Midbrain (tissue), 1 donor: ENCODE measurements at places on chromosomes 2 and 18.

GRCh38 chr18:31591113-31591512 lies 564 bp upstream of the TTR start:
- DNase-seq = no peak

- DNase-seq = no peak
Observed at GRCh38 chr2:200352636-200353035, 46.1 kb downstream of the SPATS2L start.

- no peak for DNase-seq
Observed at GRCh38 chr18:73232933-73233332, 365.1 kb upstream of the NETO1 start.

GRCh38 chr2:233961905-233962304 lies 44.7 kb downstream of the TRPM8 start:
- no peak for DNase-seq

GRCh38 chr2:42764901-42765300 lies 966 bp upstream of the OXER1 start:
- DNase-seq = no peak

- no peak for DNase-seq
Observed at GRCh38 chr2:170715932-170716777, 1.0 kb downstream of the SP5 start.

GRCh38 chr2:19929226-19929625 lies 27.4 kb upstream of the TTC32 start:
- no peak for DNase-seq

DNA sequence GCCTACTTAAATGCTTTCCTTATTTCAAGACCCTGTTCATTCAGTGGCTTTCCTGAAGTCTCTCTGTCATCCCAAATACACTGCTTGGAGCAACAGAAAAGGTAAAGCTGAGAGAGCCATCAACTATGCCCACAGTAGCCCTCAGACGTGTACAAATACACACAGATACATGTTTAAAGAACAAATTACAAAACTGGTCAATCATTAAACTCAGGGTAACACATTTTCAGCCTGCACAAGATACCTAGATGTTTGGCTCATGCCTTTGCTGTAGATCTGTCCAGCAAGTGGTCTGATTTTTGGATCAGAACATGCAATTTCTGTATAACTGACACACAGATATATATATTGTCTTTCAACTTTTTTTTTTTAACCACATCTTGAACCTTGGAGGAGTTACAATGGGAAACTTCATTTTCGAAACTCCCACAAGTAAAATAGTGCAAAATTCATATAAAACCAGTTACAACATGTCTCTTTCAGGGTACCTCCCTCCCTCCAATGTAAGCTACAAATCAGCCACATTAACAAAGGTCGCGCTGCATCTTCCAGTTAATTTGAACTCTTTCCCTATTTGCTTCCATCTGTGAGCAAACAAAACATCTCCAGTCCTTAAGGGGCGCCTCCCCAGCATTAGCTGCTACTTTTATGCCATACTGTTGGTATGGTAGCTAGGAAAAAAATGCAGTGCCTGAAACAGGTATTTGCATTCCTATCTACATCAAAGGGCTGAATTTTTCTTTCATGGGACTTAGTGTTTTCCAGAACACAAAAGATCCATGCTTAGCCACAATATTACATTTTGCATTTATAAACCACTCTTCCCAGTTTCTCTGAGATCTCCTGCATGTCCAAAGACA lies 311.9 kb downstream of the NRXN1 start:
- DNase-seq = no peak

DNA sequence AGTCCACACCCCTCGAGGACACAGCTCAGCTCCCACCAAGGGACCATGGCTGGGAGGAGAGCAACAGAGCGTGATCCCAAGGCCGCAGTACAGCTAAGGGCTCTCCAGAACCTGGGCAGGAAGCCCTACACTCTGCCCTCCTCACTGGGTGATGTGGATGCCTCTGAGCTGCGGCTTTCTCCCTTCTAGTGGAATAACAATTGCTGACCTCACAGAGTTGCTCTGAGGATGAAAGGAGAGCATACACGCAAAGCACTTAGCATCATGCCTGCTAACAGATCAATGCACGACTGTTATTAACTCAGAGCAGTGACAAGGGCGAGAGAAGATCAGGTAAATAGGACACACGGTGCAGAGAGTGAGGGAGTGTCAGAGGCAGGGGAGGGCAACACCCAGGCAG lies 74.2 kb downstream of the ZFP36L2 start:
- DNase-seq = no peak

DNA sequence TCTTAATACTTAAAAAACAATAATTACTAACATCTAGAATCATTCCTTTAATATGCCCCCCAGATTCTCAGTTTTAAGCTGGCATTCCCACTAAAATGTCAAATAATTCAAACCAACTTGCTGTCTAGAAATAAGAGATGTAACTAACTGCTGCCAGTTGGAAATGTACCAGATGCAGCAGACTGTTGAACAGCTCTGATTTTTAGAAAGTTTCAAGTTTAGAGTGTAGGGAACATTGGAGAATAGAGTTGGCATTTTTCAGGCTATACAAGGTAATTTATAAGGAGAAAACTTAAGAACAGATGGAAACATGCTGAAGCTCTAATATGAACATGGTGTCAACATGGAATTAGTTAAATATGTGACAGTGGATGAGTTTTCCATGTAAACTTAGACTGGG lies 101.4 kb downstream of the PTRHD1 start:
- no peak for DNase-seq

- DNase-seq = no peak
Observed at GRCh38 chr2:8998418-8999101, 4.9 kb downstream of the MBOAT2 start.

- DNase-seq = no peak
Observed at GRCh38 chr2:29212009-29212408, 96.8 kb downstream of the CLIP4 start.

- no peak for DNase-seq
Observed at GRCh38 chr2:105820691-105821090, 76.0 kb downstream of the NCK2 start.

DNA sequence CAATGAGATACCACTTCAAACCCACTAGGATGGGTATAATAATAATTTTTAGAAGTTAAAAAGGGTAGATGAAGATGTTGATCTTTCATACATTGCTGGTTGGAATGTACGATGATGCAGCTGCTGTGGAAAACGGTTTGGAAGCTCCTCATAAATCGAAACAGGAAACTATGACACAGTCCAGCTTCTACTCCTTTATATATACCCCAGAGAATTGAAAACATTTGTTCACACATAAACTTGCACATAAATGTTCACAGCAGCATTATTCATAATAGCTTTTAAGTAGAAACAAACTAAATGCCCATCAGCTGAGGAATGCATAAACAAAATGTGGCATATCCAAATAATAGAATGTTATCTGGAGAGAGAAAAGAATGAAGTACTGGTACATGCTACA lies 95.0 kb downstream of the STRADB start:
- DNase-seq = no peak

GRCh38 chr2:172083628-172084394 lies 1.5 kb upstream of the DLX1 start:
- DNase-seq = no peak

GRCh38 chr2:168216351-168217005 lies 30.9 kb downstream of the STK39 start:
- DNase-seq = no peak

- DNase-seq = no peak
Observed at GRCh38 chr2:157692768-157693167, 64.1 kb upstream of the ACVR1C start.

GRCh38 chr2:128495996-128496547 lies 177.4 kb upstream of the HS6ST1 start:
- DNase-seq = no peak

GRCh38 chr2:225797394-225797793 lies 397.9 kb downstream of the NYAP2 start:
- DNase-seq = no peak

- DNase-seq = no peak
Observed at GRCh38 chr2:233844064-233844807, 10.1 kb downstream of the HJURP start.

DNA sequence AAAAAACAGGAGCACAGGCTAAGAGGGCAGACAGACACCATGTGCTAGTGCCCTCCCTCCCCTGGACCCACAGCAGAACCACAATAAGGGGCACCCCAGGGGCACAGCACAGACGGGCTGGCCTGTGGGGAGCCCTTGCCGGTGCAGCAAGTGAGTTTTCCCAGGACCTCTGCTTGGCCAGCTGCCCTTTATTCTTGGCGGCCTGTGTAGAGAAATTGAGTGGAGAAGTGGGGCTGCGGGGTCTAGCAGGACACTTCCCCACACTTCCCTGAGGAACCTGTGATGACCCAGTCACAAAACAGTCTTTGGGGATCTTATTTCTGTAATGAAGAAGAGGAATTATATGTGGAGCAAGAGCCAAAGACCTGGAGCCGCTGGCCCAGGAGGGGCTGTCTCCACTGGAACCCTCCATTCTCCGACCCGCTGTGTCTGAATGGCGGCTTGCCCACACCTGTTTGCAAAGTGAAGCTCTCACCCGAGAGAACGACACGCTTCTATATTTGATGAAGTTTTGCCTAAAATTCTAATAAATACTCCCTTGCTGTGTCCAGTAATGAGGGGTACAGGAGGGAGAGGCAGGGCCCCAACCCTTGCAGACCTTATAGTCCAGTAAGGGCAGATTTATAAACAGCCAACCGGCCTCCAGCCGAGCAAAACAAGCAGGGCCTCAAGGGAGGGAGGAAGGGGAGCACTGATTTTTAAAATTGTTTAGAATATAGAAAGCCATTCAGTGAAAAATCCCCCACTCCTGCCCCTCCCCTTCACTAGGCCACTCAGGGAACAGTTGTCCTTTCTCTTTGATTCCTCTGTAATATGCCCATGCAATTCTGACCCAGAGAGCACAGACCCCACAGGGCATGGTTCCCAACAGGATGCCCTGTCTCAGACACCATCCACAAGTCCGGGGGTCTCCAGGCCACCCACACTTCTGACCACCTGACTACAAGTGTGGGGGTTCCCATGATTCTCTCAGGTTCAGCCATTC lies 44.7 kb upstream of the SNED1 start:
- DNase-seq = no peak

GRCh38 chr2:135825550-135826176 lies 11.3 kb downstream of the LCT start:
- DNase-seq = no peak

GRCh38 chr2:204240961-204241360 lies 304.3 kb upstream of the PARD3B start:
- DNase-seq = no peak
